ENCODE measurements at places on chromosomes 5 and 9.

DNA sequence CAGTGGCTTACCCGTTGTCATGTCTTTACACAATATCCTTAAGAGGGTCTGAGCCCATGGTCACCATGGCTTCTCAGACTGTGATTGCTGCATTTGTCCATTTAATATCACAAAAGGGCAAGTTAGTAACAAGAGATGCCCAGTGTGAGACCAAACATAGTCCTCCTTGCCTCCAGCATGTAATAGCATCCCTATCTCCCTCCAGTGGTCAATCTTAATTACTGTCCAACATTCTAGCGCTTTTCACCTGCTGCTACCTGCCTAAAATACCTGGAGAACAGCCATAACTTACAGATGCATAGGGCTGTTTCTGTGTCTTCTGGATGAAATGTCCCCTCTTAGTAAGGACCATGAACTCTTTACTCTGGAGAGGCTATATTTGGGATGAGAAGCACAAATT lies 267.2 kb upstream of the DAB2 start:
- DNase-seq, result no peak

DNA sequence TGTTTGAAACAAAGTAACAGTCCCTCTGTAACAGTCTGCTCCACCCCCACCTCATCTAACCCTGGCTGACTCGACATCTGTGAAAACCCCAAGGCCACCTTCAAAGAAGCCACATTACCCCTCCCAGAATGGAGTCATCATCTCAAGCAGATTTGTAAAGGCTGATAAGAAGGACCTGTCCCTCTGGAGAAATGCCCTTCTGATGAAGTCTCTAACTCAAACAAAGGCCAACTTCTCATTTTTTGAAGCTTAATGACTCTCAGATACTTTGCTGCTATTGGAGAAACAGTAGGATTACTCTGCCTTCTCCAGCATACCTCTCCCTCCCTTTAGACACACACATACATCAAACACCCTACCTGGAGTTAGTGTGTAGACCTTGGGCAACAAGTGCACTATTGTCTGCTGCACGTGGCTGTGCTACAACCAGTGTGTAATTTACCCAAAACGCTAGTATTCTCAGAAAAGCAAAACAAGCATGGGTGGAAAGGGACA lies 5.3 kb upstream of the SUSD1 start:
- DNase-seq, result peak; percentile 55

- DNase-seq, result peak; percentile 60
Measured at GRCh38 chr9:69019808-69020207, 5.9 kb upstream of the PRKACG start.

DNA sequence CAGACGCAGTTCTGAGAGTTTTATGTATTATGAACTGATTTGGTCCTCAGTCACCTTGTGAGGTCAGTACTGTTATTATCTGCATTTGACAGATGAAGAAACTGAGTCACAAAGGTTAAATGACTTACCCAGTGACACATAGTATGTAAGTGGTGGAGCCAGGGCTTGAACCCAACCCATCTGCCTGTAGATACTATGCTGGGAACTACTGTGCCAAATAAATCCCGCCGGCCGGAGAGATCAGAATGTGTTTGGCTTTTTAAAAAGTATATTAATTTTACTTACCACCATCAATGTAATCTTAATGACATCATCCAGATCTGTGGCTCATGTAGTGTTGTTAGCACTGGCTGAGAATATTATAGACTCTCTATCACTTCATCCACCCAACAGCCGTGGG lies 80.8 kb downstream of the ZNF618 start:
- no peak for DNase-seq

DNA sequence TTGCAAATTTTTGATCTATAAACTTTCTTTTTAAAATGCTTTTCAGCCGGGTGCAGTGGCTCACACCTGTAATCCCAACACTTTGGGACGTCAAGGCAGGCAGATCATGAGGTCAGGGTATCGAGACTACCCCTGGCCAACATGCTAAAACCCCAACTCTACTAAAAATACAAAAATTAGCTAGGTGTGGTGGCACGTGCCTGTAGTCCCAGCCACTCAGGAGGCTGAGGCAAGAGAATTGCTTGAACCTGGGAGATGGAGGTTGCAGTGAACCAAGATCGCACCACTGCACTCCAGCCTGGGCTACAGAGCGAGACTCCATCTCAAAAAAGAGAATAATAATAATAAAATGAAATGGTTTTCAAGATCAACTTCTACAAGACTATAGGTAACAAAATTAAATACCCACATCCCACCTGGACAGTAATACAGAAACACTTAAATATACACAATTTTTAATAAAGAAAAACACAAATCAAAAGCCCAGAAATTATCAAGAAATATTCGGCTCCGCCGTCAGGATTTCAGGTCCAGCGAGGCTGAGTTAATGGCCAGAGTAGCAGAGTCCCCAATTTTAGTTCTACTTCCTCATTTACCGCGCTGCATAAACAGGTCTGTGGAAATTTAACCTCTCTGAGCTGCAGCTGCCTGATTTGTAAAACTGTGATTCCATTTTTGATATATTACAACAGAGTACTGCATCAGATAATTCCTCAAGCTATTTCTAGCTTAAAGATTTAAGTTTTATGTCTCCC lies 4.0 kb downstream of the TUT7 start:
- no peak for DNase-seq

- DNase-seq, result no peak
Measured at GRCh38 chr5:74352256-74352655, 288.3 kb downstream of the ENC1 start.

DNA sequence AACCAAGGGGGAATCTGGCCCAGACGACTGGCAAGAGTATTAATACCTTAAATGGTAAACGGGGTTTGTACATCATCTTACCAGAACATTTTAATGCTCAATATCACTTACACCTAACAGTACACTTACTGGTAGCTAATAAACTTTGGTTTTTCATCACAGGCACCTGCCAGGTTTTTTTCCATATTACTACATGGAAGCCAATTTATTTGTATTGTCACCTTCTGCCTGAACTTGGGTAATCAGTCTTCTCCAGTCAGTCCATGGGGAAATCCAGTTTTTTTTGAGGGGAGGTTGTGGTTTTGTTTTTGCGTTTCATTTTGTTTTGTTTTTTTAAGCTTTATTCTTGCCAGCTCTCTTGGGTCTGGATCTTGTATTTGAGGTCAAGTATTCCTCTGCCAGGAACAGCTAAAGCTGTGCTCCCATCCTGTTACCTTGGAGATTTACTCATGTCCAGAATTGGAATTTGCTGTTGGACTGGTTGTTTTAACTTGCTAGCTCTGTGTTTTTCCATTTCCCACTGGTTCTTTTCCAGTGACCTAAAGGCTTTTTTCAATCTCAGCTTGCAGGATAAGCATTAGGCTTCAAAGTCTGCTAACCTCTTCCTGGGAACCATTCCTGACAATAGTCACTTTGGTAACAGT lies 11.1 kb upstream of the NADK2 start:
- no peak for DNase-seq

- DNase-seq, result no peak
Measured at GRCh38 chr5:110354311-110354710, 372.2 kb downstream of the TMEM232 start.

- no peak for DNase-seq
Measured at GRCh38 chr9:138076650-138077009, 199.0 kb downstream of the CACNA1B start.

GRCh38 chr5:177313561-177314259 lies 2.0 kb upstream of the MXD3 start:
- DNase-seq, result no peak

DNA sequence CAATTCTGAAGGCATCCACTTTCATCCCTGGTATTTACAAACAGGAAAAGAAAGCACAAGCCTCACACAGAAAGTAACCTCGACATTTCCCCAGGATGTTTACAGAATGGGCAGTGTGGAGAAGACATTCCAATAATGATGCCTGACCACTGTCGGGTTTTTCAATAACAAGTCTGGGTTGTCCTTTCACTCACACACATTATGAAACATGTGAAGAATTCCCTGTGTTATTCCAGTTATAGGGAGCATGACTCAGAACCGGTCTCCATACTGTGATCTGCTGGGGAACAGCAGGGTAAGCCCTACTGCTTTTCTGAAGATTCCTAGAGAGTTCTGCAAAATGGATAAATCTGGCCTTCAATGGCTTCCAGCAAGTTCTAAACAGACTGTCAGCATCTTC lies 155.3 kb downstream of the ADAMTS12 start:
- DNase-seq, result no peak

DNA sequence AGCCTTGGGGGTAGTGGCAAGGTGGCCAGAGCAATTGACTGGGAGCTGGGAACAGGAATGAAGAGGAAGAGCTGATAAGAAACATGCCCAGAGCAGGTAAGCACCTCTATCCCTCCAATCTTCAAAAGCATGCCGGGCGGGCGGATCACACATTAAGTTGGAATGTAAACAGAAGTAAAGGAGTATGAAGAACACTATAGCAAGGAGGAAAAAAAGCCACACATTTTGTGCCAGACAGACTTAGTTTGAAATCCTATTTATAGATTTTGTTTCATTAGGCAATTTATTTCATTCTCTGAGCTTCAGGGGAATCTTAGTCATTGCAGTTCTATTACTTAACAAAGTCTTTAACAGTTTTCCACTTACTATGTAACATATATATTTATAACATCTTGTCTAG lies 173.9 kb upstream of the TNC start:
- DNase-seq, result no peak

- no peak for DNase-seq
Measured at GRCh38 chr5:137442660-137443059, 56.5 kb downstream of the SPOCK1 start.

DNA sequence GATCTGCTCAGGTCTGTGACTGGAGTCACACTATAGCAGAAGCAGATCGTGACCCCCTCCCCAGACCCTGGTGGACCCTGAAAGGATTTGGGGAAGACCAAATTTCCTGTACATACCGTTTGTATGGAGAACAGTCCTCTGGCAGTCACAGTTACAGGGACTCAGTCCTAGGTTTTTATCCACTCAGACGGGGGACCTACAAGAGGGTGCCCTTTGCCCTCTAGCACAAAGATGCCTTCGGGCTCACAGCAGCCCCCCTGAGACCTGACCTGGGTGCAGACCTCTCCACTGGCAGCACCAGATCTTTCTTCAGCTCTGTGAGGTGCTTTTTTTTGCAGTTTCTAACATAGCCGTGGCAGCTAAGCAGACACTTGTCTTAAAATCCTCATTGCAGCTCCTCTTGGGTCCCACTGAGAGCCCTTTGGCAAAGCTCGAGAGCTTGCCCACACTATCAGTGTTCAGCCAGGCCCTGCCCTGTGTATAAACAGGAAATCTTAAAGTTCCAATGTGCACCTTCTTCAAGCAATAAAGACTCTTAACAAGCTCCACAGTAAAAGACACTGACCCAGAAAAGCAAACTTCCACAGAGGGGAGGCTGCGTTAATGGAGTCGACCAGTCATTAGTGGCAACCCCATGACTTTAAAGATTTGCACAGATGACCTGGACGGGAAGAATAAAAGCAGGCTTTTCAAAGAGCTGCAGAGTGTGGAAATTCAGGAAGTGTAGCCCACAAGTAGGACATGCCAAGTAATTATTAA lies 71.8 kb upstream of the LHFPL2 start:
- no peak for DNase-seq

- no peak for DNase-seq
Measured at GRCh38 chr5:76069061-76069735, 14.0 kb upstream of the SV2C start.

- DNase-seq, result no peak
Measured at GRCh38 chr9:5510360-5510931, at the start of gene PDCD1LG2. TSS of gene PDCD1LG2 (plus strand) at chr9:5510531. CDS start at chr9:5522547, 12,016 bp downstream.

Data from activated T-helper 2 cell treated with anti-CD3 and anti-CD28 coated beads, Interferon-gamma antibody, Interleukin-2, Interleukin-4, amounts not matched to agents 10 μg/mL and 5 μg/mL and 100 μg/mL, durations not matched to agents 14 hours and 24 hours and 36 hours (primary cell).